ENCODE measurements at places on chromosomes 2 and 18.

DNA sequence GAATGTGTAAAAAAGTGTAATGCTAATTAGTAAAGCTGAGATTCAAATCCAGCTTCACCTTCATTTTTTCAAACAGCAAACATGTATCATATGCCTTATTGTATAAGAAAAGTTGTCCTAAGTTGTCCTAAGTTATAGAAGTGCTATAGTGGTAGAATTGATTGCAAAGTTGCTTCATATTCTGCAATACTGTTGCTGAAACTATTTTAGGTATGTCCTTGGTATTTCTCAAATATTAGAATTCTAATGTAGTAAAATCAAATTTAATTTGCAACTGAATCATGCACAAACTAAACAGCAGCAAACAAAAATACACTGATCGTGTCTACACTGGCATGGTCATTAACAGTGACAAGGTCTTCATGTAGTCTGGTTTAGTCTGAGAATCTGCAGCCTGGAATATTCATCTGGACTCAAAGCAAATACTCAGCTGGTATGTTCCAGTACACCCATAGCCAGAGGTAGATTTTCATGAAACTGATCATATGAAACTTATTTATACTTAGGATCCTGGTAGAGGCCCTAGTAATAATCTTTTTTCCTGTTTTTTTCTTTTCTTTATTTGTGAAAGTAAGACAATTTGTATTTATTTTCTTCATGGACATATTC, 555.6 kb upstream of the ZEB2 start:
- no peak for DNase-seq

DNA sequence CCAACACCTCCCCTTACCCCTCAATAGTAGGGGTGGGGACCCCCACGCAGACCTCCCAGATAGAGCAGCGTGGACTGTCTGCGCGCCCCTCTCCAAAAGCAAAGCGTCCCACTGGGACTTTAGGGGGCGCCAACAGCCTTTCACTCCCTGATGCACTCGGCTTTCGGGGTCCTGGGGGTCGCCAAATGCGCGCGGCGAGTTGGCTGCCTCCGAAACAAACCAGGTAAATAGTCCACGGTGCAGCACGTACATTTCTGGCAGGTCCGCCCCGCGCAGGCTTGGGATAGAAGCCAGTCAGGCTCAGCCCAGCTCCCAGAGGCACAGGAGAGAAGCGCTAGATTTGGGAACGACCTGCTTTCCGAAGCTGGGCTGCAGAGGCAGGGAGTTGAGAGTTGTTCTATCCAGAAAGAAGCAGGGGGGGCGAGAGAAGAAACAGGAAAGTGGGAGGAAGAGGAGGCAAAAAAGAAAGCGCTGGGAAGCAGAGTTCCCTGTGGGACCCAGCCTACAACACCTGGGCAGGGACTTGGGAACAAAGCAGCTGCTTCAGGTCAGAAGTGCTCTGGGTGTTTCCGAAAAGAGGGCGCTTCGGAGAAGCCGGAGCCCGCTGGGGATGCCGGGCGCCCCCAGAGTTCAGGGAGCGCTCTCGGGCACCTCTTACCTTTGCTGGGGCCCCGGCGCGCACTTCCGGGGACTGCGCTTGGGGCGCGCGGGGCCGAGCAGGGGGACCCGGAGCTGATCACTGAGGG, 544 bp downstream of the EVA1A start:
- DNase-seq: peak; percentile 21

DNA sequence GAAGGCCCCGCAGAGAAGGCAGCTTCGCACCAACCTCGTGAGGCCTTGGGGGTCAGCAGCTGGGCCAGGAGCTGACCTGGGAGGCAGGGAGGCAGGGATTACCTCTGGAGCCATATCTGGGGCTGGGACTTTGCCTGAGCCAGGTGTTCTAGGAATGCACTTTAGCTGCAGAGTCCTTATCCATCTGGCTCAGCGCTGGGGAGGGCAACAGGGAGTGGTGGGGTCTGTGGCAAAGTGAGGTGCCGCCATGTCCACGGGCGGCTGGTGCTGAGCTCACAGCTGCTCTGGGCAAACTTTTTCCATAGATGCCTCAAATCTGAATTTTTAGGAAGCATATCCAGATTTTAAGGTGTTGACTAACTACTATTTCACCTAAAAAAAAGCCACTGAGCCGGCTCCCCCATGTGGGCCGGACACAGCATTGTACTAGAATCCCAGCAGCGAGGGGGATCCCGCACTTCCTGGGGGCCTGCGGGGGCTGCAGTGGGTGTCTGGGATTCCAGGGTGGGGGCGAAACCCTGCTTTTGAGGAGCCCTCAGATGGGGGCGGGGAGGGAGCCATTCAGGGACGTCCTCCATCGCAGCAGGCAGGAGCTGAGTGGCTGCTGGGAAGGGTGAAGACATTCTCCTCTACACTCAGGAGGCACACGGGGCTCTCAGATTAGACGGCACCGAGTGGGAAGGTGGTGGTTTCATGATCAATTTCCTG, 34.6 kb downstream of the RTP5 start:
- no peak for DNase-seq

DNA sequence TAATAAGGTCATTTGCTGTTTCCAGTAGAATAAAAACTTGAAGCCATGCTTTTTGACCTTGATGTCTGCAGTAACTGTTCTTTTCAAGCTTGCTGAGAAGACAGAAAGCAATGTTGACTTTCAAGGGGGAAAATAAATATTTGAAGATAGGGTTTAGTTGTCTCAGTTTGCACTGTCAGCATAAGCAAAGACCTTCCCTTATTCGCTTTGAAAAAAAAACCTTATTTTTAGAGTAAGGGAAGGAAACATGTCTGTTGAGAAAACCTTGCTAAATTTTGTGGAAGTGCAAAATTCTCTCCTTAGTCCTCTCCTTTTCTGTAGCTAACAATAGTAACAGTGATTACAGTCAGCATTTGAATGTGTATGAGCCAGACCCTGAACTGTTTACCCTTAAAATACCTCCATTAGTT, 43.1 kb downstream of the MAP4K4 start:
- peak; percentile 9 for DNase-seq

GRCh38 chr2:7019191-7019590, 102.0 kb downstream of the RNF144A start:
- no peak for DNase-seq

GRCh38 chr2:58527647-58528046, 286.5 kb upstream of the FANCL start:
- no peak for DNase-seq

DNA sequence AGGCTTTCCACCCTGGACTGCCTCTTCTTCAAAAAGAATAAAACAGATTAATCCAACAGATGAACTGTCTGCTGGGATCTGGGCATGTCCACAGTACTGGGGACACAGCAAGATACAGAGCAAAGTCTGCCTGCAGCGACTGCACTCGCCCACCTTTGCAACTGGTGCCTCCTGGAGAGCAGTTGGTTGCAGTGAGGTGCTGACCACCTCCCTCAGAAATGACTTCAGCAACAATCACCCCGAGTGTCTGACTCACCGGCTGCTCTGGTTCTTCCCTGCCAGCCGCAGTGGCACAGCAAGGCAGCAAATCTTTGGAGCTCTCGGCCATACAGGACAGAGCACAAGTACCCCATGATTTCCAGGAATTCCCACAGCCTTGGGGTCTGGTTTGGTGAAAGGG, 179.7 kb downstream of the ANAPC1 start:
- DNase-seq: no peak

- DNase-seq: no peak
These were observed 5.1 kb downstream of the FANCL start for GRCh38 chr2:58235984-58236383.

DNA sequence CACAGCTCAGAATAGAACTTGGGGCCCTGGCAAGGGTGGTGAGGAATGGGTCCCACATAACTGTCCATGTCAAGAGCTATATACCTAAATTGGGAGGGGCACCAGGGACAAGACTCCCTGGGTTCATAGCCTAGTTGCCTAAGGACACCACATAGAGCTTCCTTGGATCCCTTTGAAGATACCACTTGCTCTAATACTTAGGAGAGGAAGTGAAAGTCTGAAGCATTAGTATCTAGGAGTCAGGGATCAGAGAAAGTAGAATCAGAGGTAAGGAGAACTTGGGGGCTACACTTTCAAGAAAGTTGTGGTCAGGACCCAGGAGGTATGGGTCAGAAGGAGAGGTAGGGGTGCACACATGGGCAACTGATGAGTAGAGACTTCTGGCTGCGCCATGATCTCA, 318.2 kb upstream of the SLC39A10 start:
- DNase-seq: no peak

GRCh38 chr2:239355724-239356123, 45.1 kb downstream of the HDAC4 start:
- DNase-seq: no peak

GRCh38 chr18:3806656-3807055, 356.7 kb downstream of the TGIF1 start:
- no peak for DNase-seq

GRCh38 chr2:235665661-235666212, 171.9 kb downstream of the AGAP1 start:
- no peak for DNase-seq

DNA sequence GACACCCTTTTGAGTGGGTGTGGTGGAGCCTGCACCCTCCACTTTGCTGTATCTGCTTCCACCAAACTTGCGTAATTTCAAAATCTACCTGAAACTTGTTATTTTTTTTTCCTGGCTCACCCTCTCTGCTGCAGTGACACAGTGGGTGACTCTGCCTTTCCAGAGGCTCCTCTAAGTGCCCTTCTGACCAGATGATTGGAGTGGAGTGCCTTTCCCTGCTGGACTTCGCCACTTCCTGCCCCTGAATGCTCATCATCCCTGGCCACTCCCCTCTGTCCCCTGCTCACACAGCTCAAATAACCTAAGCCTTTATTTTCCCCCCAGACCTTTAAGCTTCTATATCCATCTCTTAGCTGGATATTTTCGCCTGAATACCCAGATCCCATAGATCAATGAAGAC, 777.5 kb upstream of the ID2 start:
- no peak for DNase-seq
